ENCODE measurements at places on chromosomes 16 and 17.

GRCh38 chr16:89090669-89091426, 2.8 kb upstream of the ACSF3 start:
- DNase-seq = no peak

- DNase-seq = no peak
These were observed 41.5 kb downstream of the KANSL1 start for GRCh38 chr17:46151762-46152161.

DNA sequence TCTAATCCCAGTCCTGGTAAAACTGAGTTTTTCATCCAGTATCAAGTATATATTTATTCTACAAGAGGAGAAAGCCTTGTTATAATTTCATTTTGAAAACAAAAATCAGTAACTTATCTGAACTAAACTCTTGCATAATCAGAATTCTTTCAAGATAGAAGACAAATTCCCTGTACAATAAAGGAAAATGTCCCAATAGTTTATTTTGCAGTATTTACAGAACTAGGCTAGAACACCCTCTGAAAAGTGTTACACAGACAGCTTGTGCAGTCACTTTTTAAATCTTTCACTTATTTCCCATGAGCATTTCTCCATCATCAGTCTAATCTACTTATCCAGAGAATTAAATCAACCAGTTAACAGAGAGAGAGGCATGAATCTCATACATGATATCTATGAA, 48.5 kb downstream of the SPOP start:
- peak; percentile 21 for DNase-seq

GRCh38 chr17:47829870-47830269, 1.5 kb downstream of the MRPL10 start:
- no peak for DNase-seq

- no peak for DNase-seq
These were observed 131.4 kb downstream of the RPTOR start for GRCh38 chr17:80676096-80676466.

GRCh38 chr16:72299684-72300243, 127.8 kb upstream of the PMFBP1 start:
- no peak for DNase-seq

DNA sequence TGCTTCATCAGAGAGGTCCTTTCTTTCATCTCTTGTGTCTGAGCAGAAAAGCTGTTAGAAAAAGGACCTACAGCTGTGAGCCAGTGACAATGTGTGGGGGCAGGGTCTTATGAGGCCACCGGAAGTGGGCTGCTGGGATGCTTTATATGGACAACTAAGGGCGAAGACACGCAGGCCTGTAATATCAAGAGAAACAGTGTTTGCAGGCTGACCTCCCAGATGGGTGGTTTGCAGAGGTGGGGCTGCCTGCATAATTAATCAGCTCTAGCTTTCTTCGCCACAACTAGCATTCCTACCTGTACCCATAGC, 30.4 kb upstream of the SALL1 start:
- no peak for DNase-seq

DNA sequence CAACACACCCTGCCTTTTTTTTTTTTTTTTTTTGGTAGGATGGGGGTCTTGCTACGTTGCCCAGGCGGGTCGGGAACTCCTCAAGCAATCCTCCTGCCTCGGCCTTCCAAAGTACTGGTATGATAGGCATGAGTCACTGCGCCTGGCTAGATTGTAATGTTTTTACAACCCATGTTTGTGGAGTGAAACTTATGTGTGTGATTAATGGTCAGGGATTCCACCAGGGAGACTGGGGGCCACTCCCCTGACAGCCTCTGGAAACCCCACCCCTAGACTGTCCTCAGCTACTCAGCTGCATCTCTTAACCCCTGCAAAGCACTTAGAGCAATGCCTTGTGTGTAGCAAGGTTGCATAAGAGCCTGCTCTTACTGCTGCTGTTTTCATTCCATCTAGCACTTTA, 220.5 kb downstream of the PARN start:
- no peak for DNase-seq

DNA sequence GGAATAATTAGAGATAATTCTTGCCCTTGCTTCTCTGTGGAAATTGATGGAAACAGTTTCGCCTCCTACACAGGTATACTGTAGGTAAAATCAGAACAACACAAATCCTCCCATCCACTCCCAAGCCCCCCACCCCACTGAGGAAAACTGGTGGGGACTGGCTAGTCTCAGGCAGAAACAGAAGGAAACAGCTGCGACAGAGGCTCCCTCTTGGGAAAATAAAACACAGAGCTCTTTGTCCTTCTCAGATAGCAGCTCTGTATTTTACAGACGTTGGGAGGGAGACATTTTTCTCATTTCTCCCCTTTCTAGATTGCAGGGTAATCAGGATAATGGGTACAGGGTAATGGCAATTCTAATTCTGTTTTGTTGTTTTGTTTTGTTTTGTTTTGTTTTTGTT, 1.1 kb downstream of the SLFN13 start:
- no peak for DNase-seq

- no peak for DNase-seq
These were observed 6.6 kb downstream of the ABCA5 start for GRCh38 chr17:69320210-69320907.

DNA sequence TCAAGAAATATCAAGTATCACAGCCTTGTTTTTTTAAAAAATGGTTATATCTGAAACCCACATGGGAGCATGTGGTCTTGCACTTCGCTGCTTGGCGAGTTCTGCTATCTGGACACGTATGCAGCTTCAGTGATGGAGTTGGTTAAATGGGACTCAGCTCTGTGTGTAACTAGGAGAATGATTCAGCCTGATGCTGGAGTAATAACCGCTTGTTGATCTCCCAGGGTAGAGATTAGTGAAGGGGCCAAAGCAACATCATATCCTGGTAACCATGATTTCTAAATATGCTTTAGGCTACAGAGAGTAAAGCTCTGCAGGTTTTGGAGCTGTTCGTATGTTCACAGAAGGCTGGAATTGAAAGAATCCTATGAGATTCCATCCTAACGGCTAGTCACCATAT, 63.2 kb downstream of the IQCK start:
- no peak for DNase-seq

DNA sequence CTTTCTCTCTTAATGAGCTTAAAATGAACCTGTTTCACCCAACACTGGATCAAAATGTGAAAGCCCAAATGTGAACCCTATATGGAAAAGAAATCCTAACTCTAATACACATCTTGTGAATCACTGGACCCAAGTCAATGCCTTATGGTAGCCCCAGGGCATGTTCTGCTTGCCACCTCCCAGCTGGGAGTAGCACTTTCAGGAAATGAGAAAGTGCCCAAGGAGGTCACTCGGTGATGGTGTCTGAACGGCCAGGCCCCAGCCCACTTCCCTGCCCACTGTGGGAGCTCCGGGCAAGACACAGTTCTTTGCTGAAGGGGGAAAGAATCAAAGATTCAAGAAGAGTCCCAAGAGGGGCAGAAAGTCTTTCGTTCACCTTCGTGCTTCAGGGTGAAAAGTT, 46.1 kb downstream of the GTF3C1 start:
- DNase-seq = no peak

- DNase-seq = no peak
These were observed 90.3 kb downstream of the USP32 start for GRCh38 chr17:60301649-60302048.

DNA sequence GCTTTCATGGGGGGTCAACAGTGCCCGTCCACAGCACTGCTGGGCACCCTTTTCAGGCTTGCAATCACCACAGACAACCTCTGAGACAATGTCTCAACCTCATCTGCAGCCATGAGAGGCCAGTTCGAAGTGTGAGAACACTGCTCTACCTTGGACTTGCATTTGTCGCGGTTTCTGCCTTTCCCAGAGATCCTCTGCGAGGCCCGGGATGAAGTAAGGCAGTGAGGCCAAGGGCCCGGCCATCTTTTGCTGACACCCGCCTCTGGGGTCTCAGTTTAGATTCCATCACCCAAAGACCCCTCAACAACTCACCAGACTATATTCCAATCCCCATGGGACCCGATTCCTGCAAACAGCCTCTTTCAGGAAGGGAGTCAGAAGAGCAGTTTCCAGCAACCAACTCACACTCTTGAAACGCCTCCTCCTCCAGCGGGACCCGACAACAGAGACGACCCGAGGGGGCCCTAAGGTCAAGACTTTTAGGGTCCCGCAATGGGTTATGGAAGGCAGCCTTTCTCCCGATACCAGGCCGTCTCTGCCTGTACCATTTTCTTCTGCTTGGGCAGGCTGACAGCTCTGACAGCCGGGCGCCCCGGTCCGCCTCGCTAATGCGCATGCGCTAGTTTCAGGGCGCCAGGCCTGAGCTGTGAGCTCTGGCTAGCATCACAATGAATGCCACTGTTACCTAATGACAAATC, 576.0 kb downstream of the KCNJ18 start:
- peak; percentile 69 for DNase-seq

DNA sequence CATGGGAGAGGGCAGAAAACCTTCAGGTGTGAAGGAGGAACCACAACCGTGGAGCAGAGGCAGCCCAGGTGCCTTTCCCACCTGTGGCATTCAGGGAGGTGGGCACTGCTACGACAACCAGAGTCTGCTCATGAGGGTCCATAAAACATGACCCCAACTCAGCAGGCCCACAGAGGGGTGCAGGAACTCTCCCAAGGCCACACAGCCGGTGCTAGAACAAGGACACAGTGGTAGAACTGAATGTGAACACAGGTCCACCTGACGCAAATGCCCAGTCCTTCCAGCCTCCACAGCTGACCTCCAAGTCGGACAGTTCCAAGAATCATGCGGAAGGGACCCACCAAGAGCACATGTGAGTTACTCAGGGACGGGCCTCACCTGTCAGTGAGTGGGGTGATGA, 76.4 kb downstream of the DNAH17 start:
- DNase-seq = no peak

GRCh38 chr16:9870962-9871361, 311.3 kb downstream of the GRIN2A start:
- no peak for DNase-seq

DNA sequence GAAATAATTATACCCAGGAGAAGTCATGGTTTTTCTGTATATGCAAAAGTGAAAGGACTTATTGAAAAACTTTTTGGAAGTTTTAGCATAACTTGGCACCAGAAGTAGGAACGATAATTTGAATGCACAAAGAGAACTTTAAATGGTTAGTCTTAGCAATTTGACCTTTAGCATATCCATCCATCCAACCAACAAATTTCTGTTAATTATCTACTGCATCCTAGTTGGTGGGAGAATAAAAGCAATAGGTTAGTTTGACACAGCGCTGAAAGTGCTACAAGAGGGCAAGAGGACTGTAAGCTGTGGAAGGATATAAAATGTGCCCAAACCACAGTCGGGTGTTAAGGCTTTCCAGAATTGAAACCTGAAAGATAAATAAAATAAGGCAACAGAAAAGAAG, 17.6 kb downstream of the SPAG9 start:
- DNase-seq = no peak

DNA sequence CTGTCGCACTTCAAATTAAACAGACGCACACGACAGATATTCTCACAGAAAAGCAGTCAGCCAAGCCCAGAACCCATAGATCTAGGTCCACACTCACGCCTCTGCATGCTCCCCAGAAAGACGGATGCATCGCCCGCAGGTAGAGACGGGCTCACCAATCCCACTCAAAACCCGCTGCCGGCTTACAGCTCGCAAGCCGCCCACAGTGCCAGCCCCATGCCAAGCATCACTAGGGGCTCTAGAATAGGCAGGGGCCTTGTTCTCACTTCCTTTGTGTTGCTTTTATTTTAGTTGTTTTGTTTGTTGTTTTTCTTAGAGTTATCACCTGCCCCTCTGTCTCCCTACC, 336 bp upstream of the BMERB1 start:
- DNase-seq = no peak

DNA sequence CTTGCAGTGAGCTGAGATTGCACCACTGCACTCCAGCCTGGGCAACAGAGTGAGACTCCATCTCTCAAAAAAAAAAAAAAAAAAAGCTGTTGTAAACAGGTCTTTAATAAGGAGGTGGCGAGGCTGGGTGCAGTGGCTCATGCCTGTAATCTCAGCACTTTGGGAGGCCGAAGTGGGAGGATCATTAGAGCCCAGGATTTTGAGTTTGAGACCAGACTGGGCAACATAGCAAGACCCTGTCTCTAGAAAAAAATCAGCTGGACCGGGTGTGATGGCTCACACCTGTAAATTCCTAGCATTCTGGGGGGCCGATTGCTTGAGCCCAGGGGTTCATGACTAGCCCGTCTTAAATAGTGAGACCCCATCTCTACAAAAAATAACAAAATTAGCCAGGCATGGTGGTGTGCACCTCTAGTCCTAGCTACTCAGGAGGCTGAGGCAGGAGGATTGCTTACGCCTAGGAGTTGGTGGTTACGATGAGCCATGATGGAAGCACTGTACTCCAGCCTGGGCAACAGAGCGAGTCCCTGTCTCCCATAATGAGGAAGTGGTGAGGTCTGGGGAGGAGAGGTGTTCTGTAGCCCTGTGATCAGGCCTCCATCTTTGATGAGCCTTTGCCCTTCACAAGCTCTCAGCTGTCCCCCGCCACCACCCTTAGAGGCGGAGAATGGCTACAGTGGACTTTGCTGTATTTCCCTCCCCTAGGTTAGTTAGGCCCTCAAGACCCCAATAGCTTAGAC, 36.2 kb downstream of the ZNF778 start:
- DNase-seq = no peak

GRCh38 chr17:80198144-80198661, 21.9 kb downstream of the SGSH start:
- DNase-seq = no peak

DNA sequence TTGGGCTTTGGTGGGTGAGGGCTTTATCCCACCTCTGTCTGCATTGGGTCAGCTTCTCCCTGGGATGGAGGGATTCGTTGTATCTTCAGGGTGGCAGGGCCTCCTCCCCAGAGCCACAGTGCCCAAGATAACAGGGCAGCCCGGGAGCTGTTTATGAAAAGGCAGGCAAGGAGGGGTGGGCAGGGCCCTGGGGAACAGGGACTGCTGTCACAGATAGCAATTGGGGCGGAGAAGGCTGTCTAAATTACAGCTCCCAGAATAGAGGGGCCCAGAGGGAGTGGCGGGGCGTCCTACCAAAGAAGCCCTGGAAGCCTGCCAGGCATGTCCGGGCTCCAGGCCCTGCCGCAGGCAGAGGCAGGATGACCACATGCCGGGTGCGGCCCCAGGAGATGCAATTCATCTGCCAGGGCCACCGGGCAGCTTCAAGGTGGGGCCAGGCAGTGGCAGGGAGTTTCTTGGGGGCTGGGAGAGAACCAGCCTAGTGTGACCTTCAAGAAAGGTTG, 18.8 kb upstream of the PHOSPHO1 start:
- no peak for DNase-seq

DNA sequence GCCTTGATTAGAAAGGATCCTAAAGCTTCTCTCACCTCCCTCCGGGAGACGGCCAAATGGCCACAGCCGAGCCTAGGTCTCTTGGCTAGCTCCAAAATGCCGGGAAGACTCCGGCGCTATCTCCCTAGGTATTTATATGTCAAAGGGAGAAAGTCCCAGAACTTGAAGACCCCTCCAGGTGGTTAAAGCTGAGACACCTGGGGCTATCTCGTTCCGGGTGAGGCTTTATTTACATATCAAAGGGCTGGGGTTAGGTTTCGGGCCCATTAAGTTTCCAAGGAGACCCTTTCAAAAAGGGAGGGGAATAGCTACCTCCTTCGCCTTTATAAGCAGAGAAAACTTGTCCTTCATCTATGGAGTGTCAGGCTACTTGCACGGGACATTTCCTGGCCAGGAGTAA, 70.9 kb upstream of the KIFC3 start:
- DNase-seq = no peak
